Stimulated activated CD8-positive, alpha-beta memory T cell treated with anti-CD3 and anti-CD28 coated beads, Interleukin-2, amount 100 ng/mL, for 48 hours (primary cell): ENCODE measurements at places on chromosomes 2 and 18.

DNA sequence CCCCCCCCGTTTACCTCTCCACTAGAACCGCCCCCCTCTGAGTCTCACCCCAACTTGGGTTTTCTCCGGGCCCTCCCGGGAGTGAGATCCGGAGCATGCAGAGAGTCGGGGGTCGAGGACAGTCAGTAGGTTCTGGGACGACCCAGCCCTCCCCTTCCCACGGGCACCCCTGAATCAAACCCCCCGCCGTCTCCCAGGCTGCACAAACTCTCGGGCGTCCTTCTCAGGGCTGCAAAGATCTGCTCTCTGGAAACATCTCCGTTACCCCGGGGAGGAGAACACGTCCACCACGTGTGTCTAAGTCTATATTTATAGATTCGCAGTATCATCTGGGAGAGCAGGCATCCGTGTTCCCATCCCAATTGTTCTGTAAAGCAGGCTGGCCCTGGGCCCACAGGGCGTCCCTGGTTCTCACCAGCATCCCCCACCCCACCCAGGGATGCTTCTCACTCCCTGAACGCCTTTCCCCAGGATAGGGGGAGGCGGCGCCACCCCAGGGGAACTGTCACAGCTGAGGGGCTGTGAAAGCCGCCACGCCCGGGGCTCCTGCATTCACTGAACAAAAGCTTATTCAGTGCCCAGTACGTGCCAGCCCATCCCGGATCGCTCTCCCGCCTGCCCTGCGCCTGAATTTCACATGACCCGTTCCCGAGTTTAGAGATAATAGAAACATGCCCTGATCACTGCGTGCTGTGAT lies 765 bp upstream of the DIPK1C start:
- DNase-seq, result no peak

- DNase-seq, result no peak
These were observed 1.6 kb downstream of the KLHL29 start for GRCh38 chr2:23386339-23387220.

GRCh38 chr2:8927510-8928455 lies 75.7 kb downstream of the MBOAT2 start:
- no peak for DNase-seq

GRCh38 chr2:48982887-48983435 lies 171.4 kb downstream of the FSHR start:
- no peak for DNase-seq
